NCI-H748 treated with DMSO at 0.1 percent for 48 hours (cell line): ENCODE measurements at places on chromosomes 12 and 14.
A peak's percentile ranks its signal among the peaks of the same experiment; 100 is the strongest.

- peak; percentile 77 for DNase-seq
These were observed 76.4 kb upstream of the CCDC60 start for GRCh38 chr12:119258149-119258548.

- DNase-seq: no peak
These were observed 39.2 kb downstream of the NFKBIA start for GRCh38 chr14:35365130-35366055.

DNA sequence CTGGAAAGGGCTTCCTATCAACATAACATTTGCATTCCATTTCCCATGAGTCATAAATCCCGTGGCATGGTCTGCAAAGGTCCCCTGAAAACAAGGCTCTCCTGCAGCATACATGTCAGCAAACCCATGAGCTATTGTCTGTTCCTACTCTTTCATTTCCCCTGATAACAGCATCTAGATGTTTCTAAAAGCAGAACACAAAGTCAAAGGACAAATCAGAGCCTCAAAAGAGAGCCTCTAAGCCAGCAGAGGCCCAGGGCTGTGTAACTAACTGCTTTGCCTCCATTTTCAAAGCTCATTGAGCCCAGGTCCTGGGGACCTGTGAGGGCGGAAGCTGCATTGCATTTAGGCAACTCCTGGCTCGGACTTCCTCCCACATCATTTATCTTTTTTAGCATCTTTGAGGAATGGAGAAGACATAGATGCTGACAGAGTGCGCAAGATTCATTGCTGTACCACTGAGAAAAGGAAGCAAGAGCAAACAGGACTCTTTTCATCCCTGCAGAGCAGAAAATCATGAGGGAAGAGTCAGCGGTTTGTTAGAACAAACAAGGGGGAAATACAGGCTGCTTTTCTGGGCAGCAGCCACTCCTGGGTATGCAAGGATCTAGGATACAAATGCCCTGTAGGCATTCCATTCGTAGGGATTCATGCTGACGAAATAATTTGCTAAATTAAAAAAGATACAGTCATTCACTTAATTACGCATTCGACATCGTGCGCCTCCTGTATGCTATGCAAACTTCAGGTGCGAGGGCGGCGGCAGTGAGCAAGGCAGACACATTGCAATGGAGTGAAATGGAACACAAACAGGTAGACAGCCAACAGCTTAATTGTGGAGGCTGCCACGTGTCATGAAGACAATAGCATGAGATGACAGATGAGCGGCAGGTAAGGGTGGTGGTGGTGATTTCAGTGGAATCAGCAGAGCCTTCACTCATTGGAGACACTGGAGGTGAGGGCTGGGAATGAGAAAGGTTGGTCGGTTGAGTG lies 131.0 kb downstream of the TMEM132D start:
- DNase-seq: no peak

GRCh38 chr12:115232455-115233156 lies 548.6 kb upstream of the TBX3 start:
- DNase-seq: no peak

DNA sequence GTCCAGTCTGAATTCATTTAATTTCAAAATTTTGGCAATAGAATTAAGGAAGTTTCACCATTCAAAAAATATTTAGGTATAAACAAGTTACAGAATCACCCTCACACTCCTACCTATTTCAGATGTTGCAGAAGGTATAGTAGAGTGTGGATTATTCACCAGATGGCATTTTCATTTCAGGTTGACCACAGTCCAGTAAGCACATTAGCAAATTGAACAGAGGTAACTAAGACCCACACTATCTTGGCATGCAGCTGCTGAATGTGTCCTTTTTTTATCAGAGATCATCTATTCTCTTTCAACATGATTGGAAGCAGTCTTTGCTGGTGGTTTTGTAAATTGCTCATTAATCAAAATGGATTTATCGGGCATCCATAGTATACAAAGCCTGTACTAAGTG lies 151.8 kb upstream of the GARIN6 start:
- DNase-seq: no peak

DNA sequence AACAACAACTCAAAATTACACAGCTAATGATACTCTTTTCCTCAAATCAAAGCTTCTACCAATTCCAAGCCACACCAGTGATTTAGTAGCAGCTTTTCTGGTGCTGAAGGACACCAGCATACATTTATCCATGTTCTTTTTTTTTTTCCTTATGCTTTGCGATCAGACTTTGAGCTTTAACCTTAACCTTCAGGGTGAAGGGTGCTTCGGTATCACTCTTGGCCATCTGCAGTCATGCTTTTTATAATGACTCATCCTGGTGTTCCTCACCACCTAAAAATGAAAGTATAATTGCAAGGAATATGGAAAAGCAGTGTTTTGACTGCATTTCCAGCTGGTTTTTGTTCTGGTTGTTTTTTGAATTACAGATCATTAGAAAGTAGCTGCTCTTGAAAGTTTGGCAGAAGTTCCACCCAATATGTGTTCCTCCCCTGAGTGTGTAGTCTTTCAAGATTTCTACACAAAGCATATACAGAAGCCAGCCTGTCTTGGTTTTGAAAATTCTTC lies 1.3 kb upstream of the SLC41A2 start:
- DNase-seq: no peak

DNA sequence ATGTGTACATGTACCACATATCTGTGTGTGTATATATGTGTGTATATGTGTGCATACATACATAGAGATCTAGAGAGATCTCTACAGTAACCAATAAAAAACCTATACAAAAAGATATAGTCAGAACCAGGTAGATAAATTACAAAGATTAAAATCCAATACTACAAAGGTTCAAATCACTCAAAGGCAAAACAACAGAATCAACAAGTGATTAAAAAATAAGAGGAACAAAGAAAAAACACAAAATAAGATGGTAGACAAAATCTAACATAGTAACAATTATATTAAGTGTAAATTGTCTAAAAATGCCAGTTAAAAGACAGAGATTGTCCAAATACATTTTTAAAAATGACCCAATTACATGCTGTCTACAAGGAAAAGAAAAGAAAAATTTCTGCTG lies 83.6 kb downstream of the R3HDM2 start:
- no peak for DNase-seq

- DNase-seq: no peak
These were observed 2.7 kb downstream of the ARID2 start for GRCh38 chr12:45732250-45732649.

DNA sequence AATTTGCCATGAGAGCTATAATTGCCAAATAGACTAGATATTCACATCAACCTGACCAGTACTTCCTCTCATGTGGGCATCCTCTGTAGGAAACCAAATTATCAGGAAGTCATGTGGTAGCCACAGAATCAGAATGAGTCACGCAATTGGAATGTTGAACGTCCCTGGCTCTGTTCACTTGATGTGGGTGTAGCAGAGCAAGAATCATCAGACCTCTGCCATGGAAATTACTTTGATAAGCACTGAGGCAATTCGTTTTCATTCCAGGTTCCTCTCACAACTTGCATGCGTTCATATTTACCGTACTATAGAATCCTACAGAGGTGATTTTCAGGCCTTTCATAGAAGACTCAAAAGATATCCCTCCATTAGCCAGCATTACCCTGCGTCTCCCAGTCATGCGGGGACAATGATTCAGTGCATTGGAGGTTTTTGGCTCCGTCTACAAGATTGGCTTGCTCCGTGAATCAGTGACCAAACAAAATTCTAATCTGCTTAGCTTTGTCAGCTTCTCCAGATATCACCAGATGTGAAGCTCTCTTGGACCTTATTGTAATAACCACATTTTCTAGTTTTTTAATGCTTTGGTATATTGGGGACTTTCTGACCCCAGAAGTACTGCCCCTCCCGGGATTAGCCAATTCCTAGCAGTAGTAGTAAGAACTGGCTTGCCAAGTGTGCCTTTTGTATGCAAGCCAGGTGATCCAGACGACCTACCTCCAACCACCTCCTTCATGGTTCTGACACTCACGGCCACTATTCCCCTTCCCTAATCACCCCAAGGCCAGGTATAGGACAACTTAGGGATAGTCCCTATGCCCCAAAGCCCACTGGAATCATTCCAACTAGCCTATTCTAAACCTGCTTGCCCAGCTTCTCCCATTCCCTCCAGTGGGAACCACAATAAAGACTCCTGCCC lies 133.4 kb downstream of the KICS2 start:
- no peak for DNase-seq

GRCh38 chr14:20112321-20112720 lies 1.8 kb downstream of the OR4K17 start:
- DNase-seq: no peak

DNA sequence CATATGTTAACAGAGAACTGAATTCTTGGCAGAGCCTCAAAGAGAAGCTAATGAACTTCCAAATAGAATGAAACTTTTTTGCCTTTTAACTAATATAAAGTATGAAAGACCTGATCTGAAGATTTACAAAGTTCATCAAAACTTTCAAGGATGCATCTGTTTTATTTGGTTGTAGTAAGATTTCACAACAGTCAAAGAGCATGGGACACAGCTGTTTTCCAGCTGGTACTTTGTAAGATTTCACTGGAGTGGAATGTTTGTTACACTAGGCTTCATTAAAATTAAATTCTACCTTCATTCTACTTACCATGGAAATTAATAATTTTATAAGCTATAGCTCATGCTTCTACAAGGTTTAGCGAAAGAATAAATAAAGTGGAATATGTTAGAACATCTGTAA lies 351.2 kb downstream of the SLC6A15 start:
- no peak for DNase-seq

GRCh38 chr12:52280796-52281560 lies 6.5 kb downstream of the KRT86 start:
- DNase-seq: no peak

DNA sequence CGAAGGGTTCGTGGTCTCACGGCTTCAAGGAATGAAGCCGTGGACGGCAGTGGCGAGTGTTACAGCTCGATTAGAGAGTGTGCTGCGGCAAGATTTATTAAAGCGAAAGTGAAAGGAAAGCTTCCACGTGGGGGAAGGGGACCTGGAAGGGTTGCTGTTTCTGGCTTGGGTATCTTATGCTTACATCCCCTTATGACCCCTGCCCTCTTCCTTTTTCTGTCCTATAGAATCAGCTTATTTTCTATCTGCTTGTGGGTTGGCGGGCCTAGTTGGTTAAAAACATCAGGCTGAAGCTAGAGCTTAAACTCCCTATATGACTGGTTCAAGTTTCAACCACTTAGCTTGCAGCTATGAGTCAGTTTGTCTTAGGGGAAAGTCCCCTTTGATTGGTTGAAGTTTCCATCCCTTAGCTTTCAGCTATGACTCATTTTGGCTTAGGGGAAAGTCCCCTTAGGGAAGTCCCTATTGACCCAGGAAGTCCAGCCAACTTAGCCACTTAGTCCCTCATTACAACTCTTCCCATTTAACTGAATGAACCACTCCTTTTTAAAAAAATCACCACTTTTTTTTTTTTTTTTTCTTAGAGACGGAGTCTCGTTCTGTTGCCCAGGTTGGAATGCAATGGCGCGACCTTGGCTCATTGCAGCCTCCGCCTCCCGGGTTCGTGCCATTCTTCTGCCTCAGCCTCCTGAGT lies 1494.7 kb upstream of the TMEM132C start:
- DNase-seq: peak; percentile 36

GRCh38 chr12:110107369-110108281 lies 16.5 kb upstream of the IFT81 start:
- no peak for DNase-seq

DNA sequence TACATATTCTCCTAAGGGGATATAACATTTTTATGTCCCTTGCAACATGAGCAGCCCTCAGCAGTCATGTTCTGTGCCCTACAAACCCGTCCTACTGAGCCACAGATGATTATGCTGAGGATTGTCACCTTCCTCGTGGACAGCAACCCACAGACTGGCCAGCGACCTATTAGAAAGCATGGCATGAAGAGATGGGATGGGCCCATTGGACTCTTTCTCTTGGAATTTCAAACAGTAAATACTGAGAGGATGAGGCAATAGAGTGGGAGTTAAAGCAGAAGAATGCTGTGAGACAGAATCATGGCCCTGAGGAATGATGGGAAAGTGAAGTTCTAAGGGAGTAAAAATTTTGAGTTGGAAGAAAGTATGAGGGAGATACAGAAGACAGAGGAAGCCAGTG lies 149.9 kb upstream of the BTG1 start:
- no peak for DNase-seq

DNA sequence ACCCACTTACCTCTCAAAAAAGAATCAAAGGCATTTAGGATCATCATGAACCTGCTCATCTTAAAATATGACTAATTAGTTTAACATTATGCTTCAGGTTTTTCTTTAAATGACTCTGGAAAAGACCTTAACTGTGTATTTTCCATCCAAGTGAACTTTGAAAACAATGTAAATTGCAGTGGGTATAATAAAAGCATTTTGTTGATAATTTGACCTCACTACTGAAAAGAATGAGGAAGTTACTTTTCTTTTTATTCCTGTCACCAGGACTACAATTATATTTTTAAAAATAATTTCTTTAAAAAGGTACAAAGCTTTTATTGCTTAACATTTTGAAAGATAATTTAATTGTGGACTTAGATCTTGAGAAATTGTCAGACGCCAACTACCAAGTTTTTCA lies 249.9 kb downstream of the ALX1 start:
- DNase-seq: no peak

DNA sequence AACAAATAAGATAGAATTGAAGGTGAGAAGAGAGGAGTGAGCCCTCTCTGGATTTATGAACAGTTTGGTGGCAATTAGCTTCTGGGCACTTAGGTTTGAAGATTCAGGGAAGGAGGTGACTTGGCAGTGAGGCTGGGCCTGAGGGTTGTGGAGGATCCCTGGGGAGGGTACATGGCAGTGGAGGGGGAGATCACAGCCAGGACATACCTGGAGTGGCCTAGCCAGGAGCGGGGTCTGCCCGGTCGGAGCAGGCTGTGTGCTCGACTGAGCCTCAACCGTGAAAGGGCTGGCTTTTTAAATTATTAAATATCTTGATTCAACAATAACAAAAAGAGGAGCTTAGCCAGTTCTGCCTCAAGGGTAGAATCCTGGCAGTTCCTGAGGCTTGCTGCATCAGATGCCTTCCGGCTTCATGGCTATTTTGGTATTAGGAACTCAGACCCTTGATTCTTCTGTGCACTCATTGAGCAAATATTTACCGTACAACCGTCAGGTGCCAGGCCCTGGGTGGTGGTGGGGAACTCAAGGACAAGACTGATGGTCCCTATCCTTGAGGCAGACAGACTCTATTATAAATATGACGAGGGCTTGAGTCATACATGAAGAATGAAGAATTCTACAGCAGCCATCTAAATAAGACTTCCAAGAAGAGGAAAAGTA lies 73.4 kb downstream of the SPTB start:
- no peak for DNase-seq

DNA sequence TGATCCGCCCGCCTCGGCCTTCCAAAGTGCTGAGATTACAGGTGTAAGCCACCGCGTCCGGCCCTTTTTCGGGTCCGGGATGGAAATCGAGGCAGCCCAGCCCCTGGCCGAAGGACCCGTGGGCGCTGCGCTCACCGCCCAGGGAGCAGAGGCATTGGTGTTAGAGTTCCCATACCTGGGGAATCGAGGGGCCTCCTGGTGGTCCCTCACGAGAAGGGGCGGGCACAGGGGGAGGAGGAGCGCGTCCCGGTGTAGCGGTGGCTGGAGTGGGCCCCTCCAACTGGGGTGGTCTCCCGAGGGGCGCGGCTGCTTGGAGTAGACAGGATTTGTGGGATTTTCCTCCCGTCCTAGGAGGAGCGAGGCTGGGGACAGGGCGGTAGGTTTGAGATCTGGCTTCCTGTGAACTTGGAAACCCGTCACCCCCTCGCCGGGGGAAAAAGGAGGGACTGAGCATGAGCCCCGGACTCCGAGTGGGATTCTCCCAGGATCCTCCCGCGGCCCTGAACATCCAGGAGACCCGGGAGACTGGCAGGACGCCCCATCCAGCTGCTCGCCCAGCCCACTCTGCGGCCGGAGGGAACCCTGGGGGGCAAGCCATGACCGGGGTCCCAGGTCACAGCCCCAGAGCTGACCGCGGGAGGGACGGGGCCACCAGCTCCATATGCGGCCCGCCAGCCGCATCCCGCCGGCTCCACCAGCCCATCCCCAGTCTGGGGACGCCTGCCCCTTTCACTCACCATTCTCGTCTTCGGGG lies 70.9 kb downstream of the ASCL4 start:
- no peak for DNase-seq
